Calu3 (cell line): ENCODE measurements at places on chromosomes 7 and 10.

GRCh38 chr10:73485320-73485719 lies 10.5 kb downstream of the PPP3CB start:
- no peak for DNase-seq

GRCh38 chr7:441684-442421 lies 77.8 kb downstream of the PDGFA start:
- no peak for DNase-seq

DNA sequence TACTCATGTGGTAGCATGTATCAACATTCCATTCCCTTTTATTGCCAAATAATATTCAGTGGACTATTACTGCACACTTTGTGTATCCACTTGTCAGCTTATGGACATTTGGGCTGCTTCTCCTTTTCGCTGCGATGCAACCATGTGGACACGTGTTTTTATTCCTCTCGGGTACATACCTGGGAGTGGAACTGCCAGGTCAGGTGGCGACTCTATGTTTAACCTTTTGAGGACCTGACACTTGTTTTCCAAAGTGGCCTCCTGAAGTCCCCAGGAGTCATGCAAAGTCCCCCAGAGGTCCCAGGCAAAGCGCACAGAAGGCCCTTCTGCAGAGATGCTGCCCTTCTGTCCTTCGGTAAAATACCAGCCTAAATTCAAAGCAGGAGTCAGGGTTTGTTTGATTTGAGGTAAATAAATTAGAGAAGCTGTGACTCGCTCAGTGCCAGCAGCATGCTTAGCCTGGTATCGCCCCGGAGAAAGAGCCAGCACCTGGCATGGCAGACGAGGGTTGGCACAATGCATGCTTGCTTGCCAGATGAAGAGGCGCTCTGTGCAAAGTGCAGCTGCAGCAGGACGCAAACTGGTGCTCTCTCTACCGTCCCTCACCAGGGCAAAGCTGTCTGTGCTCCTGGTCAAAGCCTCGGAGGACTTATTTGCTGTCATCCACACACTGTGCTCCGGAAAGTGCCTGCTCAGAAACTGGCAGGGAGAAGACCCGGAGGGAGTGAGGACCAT lies 37.8 kb downstream of the HIPK2 start:
- DNase-seq, result no peak

DNA sequence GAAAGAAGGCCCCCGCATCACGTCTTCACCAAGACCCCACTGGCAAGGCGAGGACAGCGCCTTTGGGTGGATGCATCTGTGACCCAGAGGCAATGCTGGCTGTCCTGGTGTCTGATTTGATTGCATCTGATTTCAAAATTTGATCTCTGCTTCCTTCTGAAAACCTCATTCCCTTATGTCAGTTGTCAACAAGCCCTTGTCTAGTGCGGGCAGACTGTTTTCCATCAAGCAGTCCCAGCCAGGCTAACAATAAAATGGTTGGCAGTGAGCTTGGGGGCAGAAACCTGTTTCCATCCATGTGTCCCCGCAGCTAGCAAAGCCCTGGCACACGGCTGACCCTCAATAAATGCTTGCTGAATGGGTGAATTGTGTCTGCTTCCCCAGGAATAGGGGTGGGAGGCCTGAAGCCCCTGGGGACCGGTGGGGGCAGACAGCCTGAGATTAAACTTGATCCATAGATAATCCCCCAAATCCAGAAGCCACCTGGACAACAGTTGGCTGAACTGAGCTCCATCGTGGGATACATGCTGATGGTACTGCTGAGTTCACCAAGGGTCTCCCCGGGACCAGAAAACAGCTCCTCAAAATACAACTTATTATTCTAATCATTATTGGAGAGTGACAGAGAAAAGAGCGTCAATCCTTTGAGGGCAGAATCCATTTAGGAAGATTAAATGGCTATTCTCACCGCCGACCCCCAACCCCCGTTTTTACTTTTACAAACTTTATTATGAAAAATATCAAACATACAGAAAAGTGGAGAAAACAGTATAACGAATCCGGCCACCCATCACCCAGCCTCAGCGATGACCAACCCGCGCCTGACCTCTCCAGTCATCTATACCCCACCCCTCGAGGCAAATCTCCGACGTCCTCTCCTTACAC lies 912 bp upstream of the DUSP5 start:
- DNase-seq, result peak; percentile 14

DNA sequence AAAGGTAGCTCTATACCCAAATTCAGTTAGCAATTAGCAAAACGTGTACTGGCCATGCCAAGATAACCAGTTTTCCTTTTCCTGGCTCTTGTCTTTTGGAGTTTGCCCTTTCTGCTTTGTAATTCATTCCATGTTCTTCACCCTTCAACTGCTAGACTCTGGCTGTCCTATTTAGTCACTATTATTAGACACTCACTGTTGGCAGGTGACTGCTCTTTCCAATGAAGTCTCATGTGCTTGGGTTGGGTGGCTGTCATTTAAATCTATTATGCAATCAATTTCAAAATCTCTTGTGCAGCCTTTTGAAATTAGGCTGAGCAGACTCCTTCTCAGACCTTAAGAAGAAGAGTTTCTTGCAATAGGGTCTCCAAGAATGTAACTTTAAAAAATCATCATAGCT lies 266.5 kb downstream of the GPR158 start:
- DNase-seq, result no peak

DNA sequence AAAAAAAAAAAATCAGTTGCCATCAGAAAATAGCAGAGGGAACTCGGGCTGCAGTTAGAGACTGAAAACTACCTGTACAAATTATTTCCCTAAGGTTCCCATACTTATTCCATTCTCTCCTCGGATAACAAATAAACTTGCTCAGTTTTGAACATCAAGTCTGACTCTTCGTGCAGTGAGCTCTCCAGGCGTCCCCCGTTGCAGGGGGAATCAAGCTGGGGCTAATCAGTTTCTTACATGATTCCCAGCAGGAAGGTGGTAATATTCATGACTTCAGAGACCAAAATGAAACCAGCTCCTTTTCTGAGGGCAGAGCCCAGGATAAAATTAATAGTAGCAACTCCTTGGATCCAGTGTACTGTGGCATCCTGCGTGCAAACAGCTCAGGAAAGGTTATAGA lies 135.3 kb downstream of the FRMD4A start:
- DNase-seq, result no peak

DNA sequence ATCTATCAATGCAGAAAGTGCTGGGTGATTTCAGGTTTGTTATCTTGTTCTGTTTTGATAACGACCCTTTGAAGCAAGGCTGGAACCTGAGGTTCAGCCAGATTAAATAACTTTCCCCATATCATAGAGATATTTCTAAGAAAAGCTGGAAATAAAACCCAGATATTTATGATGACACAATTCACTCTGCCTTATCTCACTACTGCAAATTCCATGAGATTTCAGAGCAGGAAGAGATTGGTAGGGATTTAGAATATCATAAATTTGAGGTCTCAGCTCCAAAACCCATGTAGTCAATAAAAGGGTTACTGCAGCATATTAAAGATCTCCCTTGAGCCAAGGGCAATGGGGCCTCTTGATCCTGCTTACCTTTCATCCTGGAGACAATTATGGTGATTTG lies 692.5 kb upstream of the IGFBP3 start:
- no peak for DNase-seq
